ENCODE measurements at places on chromosomes 12 and 14.

- no peak for DNase-seq
Measured at GRCh38 chr12:19093218-19093617, 36.3 kb upstream of the PLEKHA5 start.

DNA sequence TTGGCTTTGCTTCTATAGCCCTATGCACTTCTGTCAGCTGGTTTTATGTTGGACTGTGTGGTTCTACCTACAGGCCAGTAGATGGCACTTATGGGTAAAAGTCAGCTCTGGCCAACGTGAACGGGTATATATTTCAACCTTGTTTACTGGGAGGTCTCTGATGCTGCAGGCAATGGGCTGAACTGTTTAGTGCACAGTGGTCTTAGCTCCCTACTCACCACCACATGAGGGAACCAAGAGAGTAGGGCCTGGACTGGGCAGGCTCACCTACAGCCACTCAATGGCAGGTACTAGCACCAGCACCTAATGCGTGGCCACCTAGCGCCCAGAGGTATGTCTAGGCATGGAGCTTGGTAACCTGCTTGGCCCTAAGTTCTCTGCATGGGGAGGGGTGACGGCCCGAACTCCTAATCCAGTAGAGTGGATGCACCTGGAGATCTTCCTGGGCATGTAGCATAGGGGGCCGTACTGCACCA is 481.8 kb downstream of the TMEM117 start:
- no peak for DNase-seq

DNA sequence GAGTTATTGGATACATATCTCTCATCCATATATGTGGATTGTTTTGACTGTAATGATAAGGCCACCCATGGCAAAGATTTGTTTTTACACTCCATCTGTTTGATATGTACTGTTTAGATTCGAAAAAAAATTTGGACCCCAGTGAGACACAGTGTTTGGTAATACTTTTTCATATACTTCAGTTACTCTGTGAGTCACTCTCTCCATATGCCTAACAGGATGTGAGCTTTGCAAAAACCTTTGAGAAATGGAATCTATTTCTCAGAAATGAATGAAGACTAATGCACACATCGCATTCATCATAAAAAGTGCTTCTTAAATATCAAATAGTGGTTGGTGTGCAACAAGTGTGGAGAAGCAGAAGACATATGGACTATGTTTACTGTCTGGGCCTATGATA is 781.5 kb downstream of the SLC6A15 start:
- DNase-seq: no peak

GRCh38 chr14:71508901-71509300 is 423.3 kb upstream of the RGS6 start:
- DNase-seq: no peak

GRCh38 chr14:76201162-76201561 is 49.4 kb downstream of the GPATCH2L start:
- no peak for DNase-seq

GRCh38 chr14:98234208-98234607 is 1037.8 kb downstream of the BCL11B start:
- no peak for DNase-seq

DNA sequence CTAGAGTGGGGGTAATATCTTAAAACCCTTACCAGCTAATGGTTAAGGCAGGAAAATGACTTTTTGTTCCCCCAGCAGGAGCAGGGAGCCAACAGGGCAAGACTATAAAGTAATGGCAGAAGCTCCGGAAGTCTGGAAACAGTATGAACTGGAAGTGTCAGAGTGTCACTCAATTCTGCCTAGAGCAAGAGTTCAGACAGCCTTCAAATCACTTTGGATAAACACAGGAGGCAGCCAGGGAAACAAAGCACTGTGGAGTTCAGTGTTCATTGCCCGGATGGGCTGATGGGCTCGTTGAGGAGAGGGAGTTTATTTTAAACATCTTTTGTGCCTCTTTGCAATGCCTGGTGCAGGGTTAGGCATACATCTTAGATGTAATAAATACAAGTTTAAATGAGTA is 16.5 kb upstream of the DYRK2 start:
- no peak for DNase-seq

GRCh38 chr12:19129122-19129485 is 429 bp upstream of the PLEKHA5 start:
- no peak for DNase-seq

- no peak for DNase-seq
Measured at GRCh38 chr14:29783556-29783955, 144.1 kb downstream of the PRKD1 start.

GRCh38 chr14:21734457-21735074 is 60.9 kb upstream of the OR4E1 start:
- no peak for DNase-seq

DNA sequence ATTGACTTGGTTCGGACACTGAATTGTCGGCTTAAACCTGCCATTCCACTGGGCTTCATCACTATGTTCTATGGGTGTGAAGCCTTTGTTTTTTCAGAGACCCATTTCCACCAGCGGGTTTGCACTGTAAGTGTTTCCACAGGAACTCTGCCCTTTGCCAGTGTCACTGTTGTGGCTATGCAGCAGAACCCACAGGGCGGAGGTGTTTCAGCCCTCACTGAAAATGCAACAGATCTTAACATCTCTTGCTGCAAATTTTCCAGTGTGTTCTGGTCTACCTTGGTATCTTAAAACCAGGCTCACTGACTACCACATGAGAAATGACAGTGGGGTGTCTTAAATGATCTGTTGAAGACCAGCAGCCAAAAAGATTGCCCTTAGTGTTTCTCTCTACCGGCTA is 21.1 kb downstream of the PRKCH start:
- no peak for DNase-seq

DNA sequence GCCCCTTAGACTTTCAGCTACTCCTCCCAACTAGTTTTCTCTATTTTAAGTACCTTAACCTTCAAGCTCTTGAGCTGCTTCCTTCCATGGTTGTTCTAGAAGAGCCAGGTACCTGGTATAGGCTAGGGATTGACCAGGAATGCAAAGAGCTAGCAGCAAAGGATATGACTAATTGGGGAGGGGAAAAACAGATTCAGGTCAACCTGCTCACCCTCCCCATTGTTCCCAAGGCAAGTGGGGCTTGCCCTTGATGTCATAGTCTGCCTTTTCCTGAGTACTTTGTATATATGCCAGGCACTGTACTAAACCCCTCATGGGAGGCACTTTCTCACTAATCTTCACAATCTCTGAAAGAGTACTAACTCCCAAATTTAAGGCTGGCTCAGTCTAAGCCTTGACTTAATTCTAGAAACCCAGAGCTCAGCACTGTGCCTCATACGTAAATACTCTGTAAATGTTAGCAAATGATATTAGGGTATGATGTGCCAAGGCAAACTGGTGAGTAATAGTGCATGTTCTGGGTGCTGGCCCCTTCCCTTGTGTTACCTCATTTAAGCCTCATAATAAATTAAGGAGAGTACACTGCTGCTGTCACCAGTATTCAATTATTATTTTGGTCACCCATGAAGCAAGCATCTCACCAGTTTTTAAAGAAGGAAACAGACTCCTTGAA is 42.2 kb downstream of the SUDS3 start:
- no peak for DNase-seq

GRCh38 chr12:27104546-27104945 is 22.2 kb upstream of the C12orf71 start:
- no peak for DNase-seq

GRCh38 chr12:45049912-45050750 is 768 bp downstream of the DBX2 start:
- no peak for DNase-seq

- no peak for DNase-seq
Measured at GRCh38 chr12:113766131-113766878, 199.8 kb downstream of the RBM19 start.

GRCh38 chr12:115543269-115543668 is 734.2 kb downstream of the MED13L start:
- no peak for DNase-seq

DNA sequence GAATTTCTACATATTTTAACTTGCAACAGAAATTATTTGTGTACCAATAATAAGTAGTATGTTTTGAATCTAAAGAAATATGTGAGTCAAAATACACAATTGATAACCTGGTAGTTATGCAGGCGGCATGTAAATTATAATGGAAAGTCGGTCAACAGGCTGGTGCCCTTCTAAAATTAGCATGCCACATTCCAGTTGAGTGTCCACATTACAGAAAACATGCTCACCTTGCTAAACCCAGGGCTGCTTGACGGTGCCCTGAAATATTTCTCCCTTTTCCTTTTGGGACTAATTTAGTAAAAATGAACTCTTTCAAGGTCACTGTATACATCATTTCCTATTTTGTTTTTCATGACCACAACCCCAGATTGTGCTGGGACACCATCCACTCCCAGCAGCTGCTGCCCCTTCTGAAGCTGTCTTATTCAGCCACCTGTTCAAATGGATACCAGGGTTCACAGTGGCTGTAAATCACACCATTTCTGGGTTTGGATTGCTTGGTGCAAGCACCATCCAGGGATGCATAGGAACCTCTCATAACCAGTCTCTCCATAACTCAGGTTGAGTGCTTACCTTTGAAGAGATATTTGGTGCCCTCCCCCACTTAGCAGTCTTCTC is 110.6 kb downstream of the ANO6 start:
- DNase-seq: no peak

- DNase-seq: no peak
Measured at GRCh38 chr12:117032593-117033381, 66.4 kb downstream of the TESC start.

DNA sequence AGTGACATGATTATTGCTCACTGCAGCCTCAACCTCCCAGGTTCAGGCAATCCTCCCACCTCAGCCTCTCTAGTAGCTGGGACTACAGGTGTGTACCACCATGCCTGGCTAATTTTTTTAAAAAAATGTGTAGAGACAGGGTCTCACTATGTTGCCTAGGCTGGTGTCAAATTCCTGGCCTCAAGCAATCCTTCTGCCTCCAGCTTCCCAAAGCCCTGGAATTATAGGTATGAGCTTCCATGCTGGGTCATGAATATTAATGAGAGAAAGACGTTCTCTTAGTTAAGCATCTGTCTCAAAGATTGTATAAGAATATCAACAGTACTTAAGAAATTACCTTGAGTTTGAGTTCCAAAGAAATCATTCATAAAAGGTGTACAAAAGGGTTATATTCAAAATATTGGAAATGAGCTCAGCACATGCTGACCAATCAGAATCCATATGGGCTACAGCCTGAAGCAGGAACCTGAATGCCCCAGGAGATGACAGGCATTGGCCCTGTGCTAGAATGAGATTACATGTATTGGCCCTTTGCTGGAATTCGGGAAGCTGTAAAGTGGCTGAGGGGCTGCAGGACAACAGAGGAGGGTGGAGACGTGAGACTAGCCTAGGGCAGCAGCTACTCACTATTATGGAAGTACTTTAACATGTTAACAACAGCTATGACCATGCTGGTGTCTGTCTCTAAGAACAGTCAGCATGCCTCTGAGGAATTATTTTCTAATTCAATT is 157.0 kb upstream of the CPNE8 start:
- DNase-seq: no peak

- DNase-seq: no peak
Measured at GRCh38 chr14:70907996-70908934, 1.0 kb downstream of the PCNX1 start.

GRCh38 chr12:41521872-41522379 is 333.8 kb downstream of the PDZRN4 start:
- DNase-seq: peak; percentile 47

- DNase-seq: peak; percentile 24
Measured at GRCh38 chr12:32031109-32031508, 71.9 kb downstream of the RESF1 start.

GRCh38 chr12:20320552-20320951 is 47.8 kb upstream of the PDE3A start:
- no peak for DNase-seq

GRCh38 chr14:103000291-103000921 is 56.9 kb downstream of the CDC42BPB start:
- DNase-seq: no peak

GRCh38 chr12:121748571-121749265 is 36.2 kb downstream of the TMEM120B start:
- DNase-seq: no peak

GRCh38 chr14:39877577-39878190 is 445.5 kb upstream of the FBXO33 start:
- no peak for DNase-seq

DNA sequence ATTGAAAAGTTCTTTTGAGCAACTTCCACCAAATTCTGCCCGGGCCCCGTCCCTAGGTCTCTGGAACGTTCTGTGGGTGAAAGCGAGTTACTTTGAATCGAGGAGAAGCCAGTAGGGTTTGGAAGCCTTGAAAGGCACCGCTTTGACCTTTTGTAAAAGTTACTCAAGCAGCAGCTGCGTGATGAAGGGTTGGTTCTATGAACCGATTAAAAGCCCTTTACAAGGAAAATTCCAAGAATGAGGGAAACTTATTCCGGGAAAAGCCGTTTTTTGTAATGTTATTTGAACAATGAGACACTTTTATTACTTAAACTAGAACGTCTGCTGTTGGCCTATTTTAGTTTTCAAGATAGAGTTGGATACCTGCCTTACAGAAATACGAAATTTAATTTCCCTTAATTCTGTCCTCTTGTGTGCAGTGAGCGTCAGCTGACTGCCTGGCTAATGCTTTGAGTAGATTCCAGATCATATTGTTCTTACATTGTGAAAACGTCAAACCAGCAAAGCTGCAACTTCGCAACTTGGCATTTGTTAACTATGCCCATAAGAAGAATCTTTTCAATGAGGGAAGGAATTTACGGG is 906 bp downstream of the LARP4 start:
- DNase-seq: no peak

DNA sequence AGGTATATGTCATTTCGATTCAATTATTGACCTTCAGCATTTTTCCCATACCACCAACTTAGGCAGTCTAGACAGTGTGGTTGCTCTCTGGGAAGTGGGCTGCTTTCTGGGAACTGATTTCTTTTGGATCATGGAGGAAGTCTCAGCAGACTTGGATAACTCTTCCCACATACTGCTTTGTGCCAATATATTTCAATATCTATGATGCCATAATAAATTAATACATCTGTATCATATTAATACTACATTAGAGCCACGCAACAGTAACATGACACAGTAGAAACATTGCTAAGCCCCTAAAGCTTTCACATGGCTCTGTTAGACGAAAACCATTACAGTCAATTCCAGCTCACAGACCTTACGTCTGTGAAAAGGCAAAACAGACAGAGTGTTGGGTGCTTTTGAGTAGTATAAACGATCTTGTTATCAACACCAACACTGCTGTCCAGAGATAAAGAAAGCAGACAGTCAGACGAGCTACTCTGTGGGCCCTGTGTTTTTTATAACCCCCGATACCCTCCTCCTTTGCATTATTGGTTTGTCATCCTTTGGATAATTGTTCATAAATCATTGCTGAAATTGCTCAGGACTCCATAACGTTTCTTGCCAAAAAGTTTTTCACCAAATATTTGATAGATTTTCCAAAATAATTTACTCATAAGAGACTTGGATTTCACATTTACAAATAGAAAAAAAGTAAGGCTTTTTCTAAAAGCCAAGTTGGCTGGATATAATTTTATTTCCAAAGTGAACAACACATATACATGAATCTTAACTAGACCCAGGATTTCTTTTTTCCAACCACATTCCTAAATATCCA is 439.7 kb downstream of the ADAMTS20 start:
- DNase-seq: no peak

GRCh38 chr14:102728501-102728900 is 48.7 kb upstream of the TRAF3 start:
- no peak for DNase-seq

All from NCI-H2029 treated with DMSO at 0.1 percent for 48 hours (cell line).